ENCODE measurements at places on chromosomes 12 and 14.
A peak's percentile ranks its signal among the peaks of the same experiment; 100 is the strongest.

- no peak for DNase-seq
Observed at GRCh38 chr14:105163040-105163742, 5.4 kb downstream of the JAG2 start.

- DNase-seq = no peak
Observed at GRCh38 chr14:71466946-71467345, 465.3 kb upstream of the RGS6 start.

- DNase-seq = no peak
Observed at GRCh38 chr14:92425101-92425500, 88.5 kb upstream of the RIN3 start.

GRCh38 chr12:95481072-95481471 lies 7.1 kb downstream of the METAP2 start:
- no peak for DNase-seq

DNA sequence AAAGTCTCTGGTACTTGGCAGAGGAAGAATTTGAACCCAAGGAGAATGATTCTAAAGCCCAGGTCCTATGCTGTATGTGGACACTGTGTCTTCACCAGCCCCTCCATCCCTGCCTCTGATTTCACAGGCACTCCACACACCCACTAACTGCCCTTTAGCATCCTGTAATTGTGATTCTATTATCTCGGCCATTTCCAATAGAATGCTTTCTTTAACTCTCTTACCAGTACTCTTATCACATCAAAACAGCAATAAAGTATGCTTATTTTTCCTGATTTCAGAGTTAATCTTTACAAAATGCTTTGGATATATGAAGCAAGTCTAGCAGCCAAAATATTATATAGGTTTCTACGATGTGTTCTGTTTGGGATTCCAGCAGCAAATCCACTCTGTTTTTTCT lies 37.9 kb upstream of the BTG1 start:
- DNase-seq = no peak

DNA sequence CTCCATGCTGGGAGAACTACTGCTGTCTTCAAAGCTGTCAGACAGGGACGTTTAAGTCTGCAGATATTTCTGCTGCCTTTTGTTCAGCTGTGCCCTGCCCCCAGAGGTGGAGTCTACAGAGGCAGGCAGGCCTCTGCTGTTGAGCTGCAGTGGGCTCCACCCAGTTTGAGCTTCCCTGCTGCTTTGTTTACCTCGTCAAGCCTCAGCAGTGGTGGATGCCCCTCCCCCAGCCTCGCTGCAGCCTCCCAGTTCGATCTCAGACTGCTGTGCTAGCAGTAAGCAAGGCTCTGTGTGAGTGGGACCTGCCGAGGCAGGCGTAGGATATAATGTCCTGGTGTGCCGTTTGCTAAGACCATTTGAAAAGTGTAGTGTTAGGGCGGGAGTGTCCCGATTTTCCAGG lies 31.4 kb upstream of the RFX4 start:
- no peak for DNase-seq

DNA sequence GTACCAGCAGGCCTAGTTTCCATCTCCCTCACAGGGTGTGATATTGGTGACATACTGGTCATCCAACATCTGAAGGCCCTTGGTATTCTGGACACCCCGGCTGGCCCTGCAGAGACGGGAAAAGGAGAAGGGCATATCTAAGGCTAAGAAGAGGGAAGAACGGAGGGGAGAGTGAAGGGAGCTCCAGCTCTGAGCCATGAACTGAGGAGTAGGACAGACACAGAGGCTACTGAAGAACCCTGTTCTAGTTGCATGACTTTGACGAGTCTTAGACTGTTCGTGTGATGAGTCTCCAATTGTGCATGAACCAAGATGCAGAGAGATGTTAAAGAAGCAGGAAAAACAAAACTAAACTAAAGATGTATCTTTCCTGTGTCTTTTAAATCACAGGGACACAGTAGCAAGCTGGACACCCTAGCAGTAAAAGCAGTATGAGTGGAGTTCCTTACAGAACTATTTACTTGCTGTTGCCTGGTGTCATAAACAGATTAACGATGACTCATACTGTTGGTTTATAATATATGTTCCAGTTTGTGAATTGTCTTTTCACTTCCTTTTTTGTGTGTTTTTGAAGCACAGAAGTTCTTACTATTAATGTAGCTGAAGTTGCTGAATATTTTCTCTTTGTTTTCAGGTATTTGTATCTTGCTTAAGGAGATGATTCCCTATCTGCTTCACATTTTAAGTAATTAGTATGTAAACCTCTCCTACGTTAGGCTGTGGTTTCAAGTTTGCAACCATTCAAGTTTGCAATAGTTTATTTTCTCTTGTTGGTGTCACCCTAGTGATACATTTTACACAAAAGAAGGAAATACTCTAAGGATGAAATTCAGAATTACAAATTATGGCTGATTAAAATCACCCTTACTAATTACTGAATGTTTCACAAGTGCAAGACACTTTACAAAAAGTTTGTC lies 15.7 kb downstream of the FAR2 start:
- no peak for DNase-seq

DNA sequence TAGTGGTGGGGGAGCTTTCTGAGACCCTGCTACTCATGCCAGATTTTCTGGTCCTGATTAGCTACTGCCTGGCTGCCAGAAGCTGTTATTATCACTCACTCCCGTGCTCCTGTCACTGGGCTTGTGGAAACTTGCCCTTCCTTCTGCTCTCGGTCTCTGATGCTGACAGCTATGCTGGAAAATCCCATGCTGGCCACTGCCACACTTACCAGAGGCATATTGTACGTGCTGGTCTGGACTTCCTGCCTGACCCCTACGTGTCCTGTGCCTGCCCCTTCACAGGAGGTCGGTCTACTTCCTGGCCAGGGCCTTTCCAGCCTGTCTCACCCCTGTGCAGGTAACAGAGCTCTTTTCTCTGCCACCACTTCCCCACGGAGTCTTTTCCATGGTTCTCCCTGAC lies 149.4 kb upstream of the PLEKHG7 start:
- no peak for DNase-seq

GRCh38 chr12:5262450-5262849 lies 169.5 kb upstream of the NTF3 start:
- DNase-seq = no peak

GRCh38 chr12:25056011-25056410 lies 107.1 kb upstream of the BCAT1 start:
- DNase-seq = no peak

DNA sequence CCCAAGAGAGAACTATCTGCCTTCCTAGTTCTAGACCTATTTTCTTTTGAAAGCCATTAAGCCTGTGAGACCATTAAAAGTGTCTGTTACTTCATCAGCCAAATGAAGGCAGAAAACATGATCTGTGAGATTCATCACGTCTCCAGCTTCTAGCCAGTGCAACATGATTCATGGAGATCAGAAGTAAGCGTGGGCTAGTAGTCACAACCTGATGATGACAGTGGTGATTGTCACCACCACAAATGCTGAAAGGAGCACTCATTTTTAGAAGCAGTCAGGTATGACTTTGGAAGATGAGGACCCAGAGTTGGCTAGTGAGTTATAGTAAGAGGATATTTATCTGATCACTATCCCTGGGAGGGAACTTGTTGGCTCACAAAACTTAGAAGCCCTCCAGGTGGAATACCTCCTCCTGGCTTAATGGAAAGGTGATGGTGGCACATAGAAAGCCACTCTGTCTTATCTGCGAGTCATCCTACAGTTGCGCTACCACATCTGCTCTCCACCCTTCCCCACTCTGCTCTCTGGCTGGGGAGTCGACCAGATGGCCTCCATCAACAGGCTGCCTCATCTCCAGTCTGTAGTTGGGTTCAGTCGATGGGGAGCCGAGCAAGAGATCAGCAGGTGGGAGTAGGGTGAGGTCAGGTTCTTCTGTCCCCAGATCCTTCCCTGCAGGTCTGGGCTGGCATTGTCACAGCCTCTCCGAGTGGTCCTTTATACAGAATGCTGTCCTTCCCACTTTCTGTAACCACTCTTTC lies 317.6 kb upstream of the FKBP4 start:
- no peak for DNase-seq

- DNase-seq = peak; percentile 54
Observed at GRCh38 chr14:89429199-89430181, 12.5 kb upstream of the FOXN3 start.

DNA sequence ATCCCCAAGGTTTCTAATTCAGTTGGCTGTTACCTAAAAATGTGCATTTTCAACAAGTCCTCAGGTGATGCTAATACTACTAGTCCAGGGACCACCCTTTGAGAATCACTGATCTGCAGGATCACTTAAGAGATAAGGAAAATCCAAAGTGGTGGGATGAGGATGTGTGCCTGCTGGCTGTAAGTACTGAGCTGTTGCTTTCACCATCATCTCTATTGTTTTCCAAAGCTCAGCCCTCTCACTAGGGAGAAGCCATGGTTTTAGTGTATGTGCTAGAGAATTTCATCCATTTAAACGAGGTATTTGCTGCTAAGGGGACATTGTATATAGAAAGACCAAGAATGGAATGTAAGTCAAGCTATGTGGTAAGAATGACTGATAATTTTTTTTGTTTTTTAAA lies 202.3 kb downstream of the KIF21A start:
- DNase-seq = no peak

GRCh38 chr14:70887207-70887681 lies 20.0 kb upstream of the PCNX1 start:
- no peak for DNase-seq

DNA sequence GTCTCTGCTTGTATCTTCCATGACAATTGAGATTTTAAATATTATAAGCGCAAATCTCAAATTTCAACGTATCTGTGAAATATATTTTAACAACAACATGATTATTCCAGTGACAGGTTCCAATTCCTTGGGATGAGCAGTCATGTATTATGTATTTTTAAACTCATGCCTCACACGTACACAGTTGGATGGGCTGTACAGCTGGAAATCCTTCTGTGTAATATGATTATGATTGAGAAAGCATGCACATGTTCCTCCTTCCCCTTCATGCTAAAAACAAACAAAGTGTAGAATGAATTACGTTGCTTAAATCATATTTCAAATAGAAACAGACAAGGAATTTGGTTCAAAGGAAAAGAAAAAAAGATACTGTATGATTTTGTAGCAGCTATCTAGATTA lies 428.3 kb downstream of the TMTC2 start:
- DNase-seq = no peak

GRCh38 chr12:953776-954175 lies 4.3 kb upstream of the RAD52 start:
- no peak for DNase-seq

DNA sequence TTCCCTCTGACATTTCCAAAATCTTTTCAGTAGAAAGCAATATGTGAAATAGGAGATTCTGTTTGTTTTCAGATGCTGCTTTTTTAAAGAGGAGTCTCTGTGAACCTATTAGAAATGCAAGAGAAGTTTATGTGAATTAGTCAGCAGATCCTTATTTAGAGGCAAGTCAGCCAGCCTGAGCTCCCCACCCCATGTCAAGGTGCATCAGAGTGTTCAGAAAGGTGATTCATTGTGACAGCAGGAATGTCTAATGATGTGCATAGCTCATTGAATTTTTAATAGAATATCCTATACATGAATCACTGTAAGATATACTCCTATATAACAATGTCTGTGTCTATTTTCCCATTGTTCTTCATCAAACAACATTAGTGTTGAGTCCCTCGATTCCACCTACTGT lies 1222.4 kb upstream of the USP15 start:
- DNase-seq = no peak
